Right cardiac atrium (tissue), 5 donors: ENCODE measurements at places on chromosomes 7 and 10. TPM values are rescaled to one million over a fixed set of nuclear protein-coding genes. Genes with fewer than 3 reads are reported as not detected.

SLC35B4 gene
- 5.2 TPM for total RNA-seq

GRCh38 chr7:127393368-127394058 lies 1.0 kb upstream of the ZNF800 start:
- DNase-seq: peak; percentile 49

PNLIPRP3 gene
- total RNA-seq: not detected

CHST15 gene
- 8.2 TPM for total RNA-seq

DNA sequence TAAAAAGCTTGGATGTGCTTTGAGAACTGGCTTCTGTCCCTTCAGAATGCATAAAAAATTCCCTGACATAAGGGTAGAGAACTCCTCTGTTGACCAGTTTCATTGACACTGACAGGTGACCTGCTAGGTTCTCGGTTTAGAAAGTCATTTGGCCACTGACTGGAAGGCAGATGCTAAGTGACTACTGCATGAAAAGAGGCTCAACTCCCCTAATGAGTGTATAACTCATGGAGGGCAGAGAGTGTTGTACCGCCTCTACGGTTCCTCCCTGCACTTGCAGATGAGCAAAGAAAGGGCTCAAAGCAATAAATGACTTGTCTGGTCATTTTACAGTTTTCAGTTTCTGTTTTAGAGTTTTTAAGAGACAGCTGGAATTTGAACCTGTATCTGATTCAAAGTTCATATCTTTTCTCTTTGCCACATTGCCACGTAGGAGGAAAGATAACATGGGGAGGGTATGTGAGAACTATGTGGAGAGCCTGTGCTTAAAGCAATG lies 2.9 kb upstream of the FGL2 start:
- no peak for DNase-seq

GRCh38 chr10:26911811-26912461 lies 51.2 kb upstream of the ABI1 start:
- no peak for DNase-seq

GRCh38 chr10:29734640-29734961 lies 99.8 kb upstream of the SVIL start:
- DNase-seq: no peak

- no peak for DNase-seq
Observed at GRCh38 chr10:125407000-125407502, 246.7 kb upstream of the CTBP2 start.

DNA sequence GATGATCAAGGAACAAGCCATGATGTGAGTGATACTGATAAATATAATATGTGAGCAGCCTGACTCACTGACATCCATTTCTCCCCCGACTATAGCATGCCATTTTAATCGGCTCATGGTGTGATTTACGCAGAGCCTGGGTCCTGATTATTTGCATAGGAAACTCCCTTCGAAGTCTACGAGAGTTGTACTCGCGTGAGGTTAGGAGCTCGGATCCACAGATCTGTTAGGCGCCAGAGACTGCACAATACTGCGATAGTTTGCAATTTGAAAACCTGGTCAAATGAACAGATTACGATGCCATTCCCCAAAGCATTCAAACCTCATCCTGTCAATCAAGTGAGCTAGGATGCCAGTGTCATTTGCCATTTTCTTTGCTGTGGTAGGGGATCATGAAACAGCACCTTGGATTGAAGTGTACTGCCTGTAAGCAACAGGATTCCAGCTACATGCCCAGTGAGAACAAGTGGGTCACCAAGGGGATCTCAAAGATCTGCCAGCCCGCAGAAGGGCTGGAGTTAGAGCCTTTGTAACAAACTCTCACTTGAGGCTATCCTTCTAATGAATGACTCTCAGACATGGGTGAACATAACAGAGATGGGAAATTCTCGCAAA lies 158.3 kb downstream of the FRMD4A start:
- no peak for DNase-seq

GRCh38 chr7:15885678-15886077 lies 199.2 kb upstream of the MEOX2 start:
- DNase-seq: no peak

- DNase-seq: peak; percentile 57
Observed at GRCh38 chr10:46293832-46294640, 7.2 kb downstream of the ANTXRL start.
